ENCODE measurements at places on chromosomes 12 and 14.

DNA sequence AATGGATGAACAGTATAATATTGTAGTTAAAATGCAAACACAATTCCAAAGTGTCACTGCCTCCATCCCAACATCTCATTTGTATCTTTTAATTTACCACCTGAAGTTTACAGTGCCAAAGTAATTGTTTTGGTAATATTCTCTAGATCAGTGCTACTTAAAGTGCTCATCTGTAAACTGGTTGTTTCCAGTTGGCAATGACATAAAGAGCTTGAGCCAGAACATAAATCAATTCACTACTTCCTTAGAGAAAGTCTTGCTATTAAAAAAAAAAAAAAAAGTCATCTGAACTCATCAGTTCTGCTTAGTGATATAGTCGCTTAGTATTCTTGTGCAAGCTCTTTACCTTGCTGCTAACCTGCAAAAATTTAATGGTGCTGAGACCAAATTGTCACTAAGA is 16.4 kb downstream of the PLCZ1 start:
- DNase-seq = no peak

DNA sequence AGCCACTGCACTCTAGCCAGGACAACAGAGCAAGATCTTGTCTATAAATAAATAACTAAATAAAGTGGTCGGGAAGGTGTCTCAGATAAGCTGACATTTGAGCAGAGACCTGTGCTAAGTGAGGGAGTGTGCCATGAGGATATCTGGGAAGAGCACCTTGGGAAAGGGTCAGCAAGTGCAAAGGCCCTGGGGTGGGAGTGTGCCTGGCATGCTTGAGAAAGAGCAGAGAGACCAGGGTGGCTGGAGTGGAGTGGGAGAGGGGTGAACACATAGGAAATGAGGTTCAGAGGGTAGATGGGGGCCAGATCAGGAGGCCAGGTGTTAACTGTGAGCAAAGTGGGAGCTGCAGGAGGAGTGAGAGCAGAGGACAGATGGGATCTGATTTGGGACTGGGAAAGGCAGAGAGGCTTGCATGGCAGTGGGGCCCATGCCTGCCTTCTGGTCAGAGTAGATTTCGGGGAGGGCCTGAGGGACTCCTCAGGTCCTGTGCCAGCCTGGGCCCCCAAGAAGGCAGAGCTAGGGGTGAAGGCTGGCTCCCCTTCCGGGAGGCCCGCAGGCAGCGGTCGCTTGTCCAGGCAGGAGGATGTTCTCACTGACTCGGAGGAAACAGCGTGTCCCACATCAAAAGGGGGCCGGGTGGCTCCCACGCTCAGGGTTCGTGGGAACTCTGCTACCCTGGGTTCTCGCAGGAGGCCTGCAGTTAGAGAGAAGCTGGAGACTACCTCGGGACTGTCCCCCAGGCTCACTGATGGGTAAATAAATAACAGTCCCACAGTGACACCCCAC is 32.6 kb downstream of the DTX1 start:
- no peak for DNase-seq

- DNase-seq = peak; percentile 87
Observed at GRCh38 chr12:112381883-112382796, at the start of gene HECTD4. Gene HECTD4, minus strand, starts transcription at chr12:112382431. Its CDS starts 303 bp downstream, at chr12:112382128.

DNA sequence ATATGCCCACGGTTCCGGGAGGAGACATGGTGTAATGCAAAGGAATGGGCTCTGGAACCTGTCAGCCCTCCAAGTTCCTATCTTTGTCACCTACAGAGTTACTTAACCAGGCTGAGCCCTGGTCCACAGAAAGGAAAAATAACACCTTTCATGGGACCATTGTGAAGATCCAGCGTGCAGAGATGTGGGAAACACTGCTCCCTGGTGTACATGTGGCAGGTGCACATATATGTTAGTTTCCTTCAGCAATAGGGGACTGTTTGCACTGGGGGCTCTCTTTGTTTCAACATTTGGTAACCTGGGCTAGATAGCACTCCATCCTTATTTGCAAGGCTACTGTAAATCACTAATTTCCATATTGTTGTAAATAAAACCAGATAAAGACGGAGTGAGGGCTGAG is 72.3 kb downstream of the ANO2 start:
- DNase-seq = peak; percentile 20

GRCh38 chr12:97223419-97223818 is 239.2 kb upstream of the RMST start:
- DNase-seq = no peak

- peak; percentile 86 for DNase-seq
Observed at GRCh38 chr12:13171921-13172859, 24.3 kb upstream of the EMP1 start.

DNA sequence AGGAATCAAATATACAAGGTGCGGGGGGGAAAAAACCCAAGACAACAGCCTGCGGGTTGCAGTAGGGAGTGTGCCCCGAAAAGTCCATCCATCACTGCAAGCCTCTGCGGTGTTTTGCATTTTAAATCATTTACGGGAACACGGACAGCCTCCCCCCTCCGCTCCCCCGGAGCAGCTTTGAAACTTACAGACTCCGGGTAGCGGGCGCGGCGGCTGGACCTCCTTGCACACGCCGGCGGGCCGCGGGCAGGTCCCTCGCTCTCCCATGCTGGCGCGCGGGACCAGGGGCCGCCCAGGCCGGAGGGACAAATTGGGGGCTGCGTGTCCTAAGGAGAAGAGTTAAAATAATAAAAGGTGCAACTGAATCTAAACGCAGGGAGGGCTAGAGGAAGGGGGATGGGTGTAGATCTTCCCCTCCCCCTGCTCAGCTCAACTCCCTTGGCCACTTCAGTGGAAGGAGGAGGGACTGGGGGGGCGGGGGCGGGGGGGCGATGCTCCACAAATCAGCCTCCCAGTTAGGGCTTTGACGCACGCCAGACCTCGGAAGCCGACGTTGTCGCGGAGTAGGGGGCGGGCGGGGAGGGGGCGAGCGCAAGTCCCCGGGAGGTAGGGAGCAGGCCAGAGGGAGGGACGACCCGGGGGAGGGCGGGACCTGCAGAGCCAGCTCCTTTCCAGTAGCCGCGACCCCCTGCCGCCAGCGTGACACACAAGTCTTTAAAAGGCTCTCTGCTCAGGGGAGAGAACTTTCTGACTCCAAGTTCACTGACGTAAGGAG is at the start of gene KCNJ8:
TSS of gene KCNJ8 (minus strand) at position 349 of the 775 bp plus-strand sequence. CDS start 1,090 bp downstream, outside the sequence.
- peak; percentile 48 for DNase-seq

GRCh38 chr12:46477541-46477940 is 105.0 kb upstream of the SLC38A2 start:
- DNase-seq = no peak

DNA sequence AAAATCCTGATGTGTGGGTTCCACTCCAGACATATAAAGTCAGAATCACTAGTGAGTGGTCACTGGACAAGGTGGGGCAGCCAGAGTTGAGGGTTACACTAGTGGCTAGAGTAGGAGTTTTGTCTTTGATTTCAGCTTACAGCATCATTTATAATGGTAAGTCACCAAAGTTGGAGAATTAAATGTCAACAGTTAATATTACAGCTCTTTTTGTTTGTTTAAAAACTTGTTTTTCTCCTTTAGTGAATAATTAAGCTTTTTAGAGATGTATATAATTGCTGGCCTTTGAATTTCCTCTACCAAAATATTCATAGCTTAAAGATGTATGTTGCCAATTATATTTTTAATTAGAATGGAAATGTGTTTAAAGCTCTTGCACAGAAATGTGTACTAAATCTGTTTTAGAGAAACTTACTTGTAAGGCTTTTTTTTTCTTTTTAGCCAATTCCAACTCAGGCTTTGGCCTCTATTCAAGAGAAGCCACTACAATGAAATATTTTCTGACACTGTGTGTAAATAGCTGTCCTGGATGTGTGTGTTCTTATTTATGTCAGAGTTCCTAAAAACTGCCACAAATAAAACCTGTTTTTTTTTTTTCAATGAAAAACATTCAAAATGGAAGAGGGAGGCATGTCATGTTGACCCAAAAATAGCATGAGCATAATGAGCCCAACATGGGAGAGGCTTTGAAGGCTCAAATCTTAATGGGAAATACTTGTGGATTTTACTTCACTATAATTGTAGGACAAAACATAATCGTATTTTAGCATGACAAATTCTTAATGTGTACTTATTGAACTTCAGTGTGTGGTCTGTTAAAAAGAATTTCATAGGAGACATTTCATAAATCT is 92.2 kb downstream of the TBC1D30 start:
- DNase-seq = no peak

DNA sequence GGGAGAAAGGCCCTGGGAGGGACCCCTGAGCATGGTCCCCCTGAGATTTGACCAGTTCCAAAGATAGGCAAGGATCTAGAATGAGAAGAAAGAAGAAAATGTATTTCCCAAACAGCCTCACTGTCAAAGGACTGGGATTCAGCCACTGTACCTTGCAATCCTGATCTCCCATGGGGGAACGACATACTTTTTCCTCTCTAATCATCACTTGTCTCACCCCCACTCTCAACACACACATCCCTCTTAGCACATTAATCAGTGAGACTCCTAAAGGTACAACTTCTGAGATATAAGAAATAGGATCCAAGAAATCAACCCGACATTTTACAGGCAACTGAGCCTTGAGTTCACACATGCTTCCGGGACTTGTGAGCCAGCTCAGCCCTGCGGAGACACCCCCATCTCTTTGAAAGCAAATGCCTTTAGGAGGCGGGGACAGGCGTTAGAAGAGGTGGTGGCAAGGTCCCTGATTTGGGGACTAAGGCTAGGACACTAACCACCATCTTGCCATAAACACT is 1.4 kb downstream of the MAP3K9 start:
- no peak for DNase-seq

DNA sequence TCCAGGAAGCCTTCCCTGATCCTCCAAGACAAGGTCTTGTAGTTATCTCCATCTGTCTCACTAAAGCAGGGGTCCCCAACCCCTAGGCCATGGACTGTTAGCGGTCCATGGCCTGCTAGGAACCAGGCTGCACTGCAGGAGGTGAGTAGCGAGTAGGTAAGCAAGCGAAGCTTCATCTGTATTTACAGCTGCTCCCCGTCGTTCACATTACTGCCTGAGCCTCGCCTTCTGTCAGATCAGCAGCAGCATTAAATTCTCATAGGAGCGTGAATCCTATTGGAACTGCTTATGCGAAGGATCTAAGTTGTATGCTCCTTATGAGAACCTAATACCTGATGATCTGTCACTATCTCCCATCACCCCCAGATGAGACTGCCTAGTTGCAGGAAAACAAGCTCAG is 12.4 kb upstream of the NFYB start:
- DNase-seq = no peak

GRCh38 chr12:14256121-14256520 is 109.4 kb upstream of the ATF7IP start:
- peak; percentile 81 for DNase-seq

DNA sequence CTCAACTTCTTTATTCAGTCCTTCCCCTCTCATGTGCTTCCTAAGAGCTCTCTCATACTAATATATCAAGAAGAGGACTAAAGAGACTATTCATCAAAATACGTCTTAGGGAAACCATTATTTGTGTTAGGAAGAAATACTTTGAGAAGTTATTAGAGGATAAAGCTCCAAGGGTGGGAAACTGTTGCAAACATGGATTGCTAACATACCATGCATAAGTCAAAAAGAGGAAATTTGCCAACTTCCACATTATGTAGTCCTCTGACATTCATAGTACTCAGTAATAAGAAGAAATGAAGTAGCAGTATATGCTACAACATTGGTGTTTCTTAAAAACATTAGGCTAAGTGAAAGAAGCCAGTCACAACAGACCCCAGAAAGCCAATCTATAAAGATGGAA is 128.8 kb upstream of the CLEC14A start:
- peak; percentile 73 for DNase-seq

DNA sequence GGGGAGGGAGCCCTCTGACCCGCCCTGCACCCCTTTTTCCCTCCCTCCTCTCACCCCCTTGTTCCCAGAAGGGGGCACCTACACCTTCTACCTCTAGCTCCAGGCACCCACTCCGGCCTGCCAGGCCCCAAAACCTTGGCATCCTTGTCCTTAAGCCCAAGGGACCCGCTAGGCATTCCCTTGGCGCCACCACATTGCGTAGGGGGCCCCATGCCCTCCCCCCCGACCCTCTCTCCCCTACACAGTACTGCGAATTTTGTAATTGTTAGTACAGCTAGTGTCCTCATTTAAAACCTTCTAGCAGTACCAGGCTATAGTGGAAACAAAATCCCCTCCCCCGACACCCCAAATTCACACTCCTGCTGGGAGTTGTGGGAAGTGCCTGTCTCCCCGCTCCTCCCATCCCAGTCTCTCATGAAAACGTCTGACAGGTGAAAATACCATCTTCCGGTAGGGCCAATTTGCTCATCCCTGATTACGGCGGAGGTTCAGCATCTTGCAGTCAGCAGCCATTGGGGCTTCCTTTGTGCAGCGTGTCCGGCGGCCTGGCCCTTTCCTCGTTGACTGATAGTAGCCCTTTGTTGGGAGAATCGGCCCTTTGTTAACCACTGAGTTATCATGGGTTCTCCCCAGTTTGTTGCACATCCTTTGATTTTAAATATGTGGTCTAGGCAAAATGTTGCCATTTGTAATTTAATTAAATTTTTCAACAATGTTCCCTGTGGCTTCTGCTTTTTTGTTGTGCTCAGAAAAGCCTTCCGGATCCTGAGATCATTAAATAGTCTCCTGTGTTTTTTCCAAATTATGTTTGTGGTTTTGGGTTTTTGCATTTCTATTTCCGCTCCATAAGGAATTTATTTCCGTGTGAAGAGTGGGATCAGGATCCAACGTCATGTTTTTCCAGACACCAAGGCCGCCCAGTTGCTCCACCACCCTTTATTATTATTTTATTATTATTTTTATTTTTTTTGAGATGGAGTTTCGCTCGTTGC is 7.9 kb upstream of the CEP170B start:
- no peak for DNase-seq

- no peak for DNase-seq
Observed at GRCh38 chr14:44508834-44509233, 1.8 kb upstream of the FSCB start.

DNA sequence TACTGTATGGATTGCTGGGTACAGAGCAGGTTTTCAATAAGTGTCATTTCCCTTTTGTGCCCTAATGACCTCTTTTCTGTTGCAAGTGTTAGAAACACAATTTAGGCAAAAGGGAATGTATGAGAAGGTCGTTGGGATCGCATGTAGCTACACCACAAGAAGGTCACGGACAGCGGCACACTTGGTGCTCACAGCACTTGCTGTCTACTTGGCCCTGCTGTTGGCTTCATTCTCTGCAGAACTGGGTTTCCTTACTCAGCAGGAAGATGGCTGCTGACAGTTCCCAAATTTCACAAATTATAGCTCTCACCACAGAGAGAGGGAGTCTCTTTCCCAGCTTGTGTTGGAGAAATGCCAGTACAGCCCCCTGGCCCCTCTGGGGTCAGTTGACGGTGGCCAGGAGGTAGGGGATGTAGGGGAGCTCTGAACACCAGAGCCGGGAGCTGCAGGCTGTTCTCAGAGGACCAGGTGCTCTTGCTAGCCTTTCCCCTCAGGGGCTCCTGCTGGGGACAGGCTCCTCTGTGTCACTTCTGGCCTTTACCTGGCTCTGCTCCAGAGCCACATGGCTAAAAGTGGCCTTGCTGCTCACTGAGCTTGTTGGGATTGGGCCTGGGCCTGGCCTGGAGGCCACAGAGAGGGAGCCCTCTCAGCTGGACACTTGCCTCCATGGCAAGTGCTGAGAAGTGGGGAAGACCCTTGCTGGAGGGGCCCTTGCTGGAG is 50.9 kb upstream of the BCL7A start:
- no peak for DNase-seq

- peak; percentile 45 for DNase-seq
Observed at GRCh38 chr14:102363182-102363943, 622 bp downstream of the TECPR2 start.
